ENCODE measurements at places on chromosomes 2 and 18. TPM values are rescaled to one million over a fixed set of nuclear protein-coding genes. Genes with fewer than 3 reads are reported as not detected.

The KRTCAP3 gene
- total RNA-seq, result 34.0 TPM

DNA sequence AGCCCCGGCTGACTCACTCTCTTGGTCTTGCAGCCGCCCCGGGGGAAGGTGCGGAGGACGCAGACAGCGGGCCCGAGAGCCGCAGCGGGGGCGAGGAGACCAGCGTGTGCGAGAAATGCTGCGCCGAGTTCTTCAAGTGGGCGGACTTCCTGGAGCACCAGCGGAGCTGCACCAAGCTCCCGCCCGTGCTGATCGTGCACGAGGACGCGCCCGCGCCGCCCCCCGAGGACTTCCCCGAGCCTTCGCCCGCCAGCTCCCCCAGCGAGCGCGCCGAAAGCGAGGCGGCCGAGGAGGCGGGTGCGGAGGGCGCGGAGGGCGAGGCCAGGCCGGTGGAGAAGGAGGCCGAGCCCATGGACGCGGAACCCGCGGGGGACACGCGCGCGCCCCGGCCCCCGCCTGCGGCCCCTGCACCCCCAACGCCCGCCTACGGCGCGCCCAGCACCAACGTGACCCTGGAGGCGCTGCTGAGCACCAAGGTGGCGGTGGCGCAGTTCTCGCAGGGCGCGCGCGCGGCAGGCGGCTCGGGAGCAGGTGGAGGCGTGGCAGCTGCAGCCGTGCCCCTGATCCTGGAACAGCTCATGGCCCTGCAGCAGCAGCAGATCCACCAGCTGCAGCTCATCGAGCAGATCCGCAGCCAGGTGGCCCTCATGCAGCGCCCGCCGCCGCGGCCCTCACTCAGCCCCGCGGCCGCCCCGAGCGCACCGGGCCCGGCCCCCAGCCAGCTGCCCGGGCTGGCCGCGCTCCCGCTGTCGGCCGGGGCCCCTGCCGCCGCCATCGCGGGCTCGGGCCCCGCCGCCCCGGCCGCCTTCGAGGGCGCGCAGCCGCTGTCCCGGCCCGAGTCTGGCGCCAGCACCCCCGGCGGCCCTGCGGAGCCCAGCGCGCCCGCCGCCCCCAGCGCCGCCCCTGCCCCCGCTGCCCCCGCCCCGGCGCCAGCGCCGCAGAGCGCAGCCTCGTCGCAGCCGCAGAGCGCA, 12.7 kb downstream of the SALL3 start:
- no peaks in the 10 kb centered on the region for H3K36me3 ChIP-seq

The RGPD8 gene
- 15.1 TPM for total RNA-seq

DNA sequence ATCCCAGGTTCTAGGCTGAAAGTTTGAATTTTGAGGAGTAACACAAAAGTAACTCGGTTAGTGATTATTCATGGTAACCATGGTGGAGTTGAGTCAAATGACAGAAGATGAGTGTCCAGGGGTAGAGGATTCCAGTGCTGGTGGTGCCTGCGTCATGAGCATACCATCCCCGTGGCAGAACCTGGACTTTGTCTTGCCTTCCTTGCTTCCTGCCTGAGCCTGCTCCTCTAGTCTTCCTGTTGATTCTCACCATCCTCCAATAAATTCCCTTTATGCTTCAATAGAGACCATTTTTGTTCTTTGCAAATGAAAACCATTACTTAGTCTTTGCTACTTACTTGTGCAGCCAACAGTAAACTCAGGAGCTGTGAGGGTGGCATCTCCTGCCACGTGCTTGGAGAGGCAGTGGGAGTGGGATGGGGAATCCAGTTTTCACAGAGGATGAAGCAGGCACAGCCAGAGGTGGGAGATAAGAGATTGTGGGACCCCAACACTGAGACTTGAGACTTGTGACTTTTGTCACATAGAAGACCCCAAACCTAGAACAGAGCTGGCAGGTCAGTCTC, 4.1 kb upstream of the YES1 start:
- H3K36me3 ChIP-seq, result no peaks in the 10 kb centered on the region
- H3K27ac ChIP-seq, result no peak overlapping the region
- H3K4me3 ChIP-seq, result no peak overlapping the region
- peaks cover 24% of the 10 kb centered on the region for H3K4me1 ChIP-seq
- H3K27me3 ChIP-seq, result no peaks in the 10 kb centered on the region

- no peak overlapping the region for H3K27ac ChIP-seq
- no peak for DNase-seq
- H3K36me3 ChIP-seq, result no peaks in the 10 kb centered on the region
- peaks cover 5% of the 10 kb centered on the region for H3K27me3 ChIP-seq
Measured at GRCh38 chr2:240714747-240715725, 23.4 kb downstream of the AQP12A start.

The ITPRIPL1 gene
- 2.3 TPM for total RNA-seq

DNA sequence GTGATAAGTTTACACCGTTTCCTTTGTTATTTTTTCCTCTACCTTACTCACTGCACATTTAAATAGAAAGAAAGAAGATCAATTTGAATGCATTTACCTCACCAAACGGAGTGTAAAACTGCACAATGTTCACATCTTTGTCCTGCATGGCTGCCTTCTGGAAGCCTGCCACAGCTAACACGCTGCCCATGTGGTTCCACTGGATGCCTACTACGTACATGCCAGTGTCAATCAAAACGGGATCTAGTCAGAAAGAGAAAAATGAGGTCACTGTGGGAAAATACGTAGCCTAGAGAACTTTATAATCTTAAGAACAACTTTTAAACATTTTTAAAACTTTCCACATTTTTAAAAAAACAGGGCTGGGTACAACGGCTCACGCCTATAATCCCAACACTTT, 16.4 kb downstream of the WDR35 start:
- H3K36me3 ChIP-seq, result no peaks in the 10 kb centered on the region
- H3K27me3 ChIP-seq, result no peaks in the 10 kb centered on the region
- H3K4me3 ChIP-seq, result no peak overlapping the region
- DNase-seq, result no peak
- H3K4me1 ChIP-seq, result no peaks in the 10 kb centered on the region

DNA sequence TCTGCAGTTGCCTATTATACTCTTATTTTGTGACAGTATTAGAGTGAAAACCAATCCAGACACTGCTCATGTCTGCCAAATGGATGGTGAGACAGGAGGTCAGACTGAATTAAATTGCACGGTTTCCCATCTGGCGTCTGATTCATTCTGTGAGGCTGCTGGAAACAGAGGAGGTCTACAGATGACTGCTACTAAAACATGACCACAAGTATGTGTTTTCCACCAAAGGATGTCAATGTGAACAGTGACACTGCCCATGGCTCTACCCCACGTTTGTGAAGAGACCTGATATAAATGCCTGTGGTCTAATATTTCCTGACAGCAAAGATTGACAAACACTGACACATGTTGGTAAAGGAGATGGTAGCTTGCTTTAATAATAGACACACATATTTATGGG, 104.3 kb upstream of the ST6GAL2 start:
- H3K36me3 ChIP-seq, result no peaks in the 10 kb centered on the region
- no peak overlapping the region for H3K27ac ChIP-seq
- DNase-seq, result no peak
- H3K27me3 ChIP-seq, result no peaks in the 10 kb centered on the region
- no peak overlapping the region for H3K4me3 ChIP-seq

GRCh38 chr18:72866901-72867745, 664 bp downstream of the NETO1 start:
- peaks cover 37% of the 10 kb centered on the region for H3K27me3 ChIP-seq
- H3K4me3 ChIP-seq, result no peak overlapping the region
- DNase-seq, result peak; percentile 64
- H3K27ac ChIP-seq, result no peak overlapping the region

- DNase-seq, result no peak
- H3K36me3 ChIP-seq, result no peaks in the 10 kb centered on the region
Measured at GRCh38 chr2:118473846-118474540, 373.5 kb downstream of the EN1 start.

DNA sequence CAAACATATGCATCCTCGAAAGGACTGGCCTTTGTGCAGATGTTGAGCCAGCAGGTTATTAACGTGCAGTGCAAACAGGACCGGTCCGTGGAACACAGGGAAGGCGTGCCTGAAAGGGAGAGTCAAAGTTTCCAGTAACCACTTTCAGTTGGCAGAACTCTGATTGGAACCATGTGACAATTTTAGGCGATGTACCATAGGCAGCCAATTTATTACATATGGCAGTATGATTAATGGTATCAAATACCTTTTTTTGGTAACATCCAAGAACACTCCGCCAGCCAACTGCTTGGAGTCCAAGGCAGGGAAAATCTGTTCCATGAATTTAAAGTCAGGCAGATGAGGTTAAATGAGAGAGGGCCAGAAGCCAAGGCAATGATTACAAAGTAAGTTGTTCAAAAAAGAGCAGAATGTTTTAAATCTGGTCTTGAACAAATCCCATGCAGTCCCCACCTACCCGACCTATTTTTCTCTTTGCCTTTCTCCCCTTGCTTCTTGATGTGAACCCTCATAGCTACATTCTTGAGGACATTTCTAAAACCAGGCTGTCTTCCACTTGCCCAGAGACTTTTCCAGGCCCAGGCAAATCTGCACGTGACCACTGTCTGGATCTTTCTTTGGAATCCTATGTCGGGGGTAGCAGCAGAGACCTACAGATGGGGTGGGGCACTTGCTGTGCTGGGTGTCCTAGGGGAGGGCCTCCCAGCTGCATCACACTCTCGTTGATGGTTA, 351.7 kb downstream of the HRH4 start:
- H3K27ac ChIP-seq, result no peak overlapping the region
- H3K36me3 ChIP-seq, result no peaks in the 10 kb centered on the region
- H3K4me3 ChIP-seq, result no peak overlapping the region
- no peaks in the 10 kb centered on the region for H3K4me1 ChIP-seq

The RESP18 gene
- total RNA-seq, result not detected

- H3K4me3 ChIP-seq, result no peak overlapping the region
- no peak overlapping the region for H3K27ac ChIP-seq
- DNase-seq, result peak; percentile 51
Measured at GRCh38 chr18:70454704-70455322, 166.0 kb downstream of the SOCS6 start.

The LGALSL gene
- 33.5 TPM for total RNA-seq

- H3K36me3 ChIP-seq, result no peaks in the 10 kb centered on the region
- no peaks in the 10 kb centered on the region for H3K4me1 ChIP-seq
- DNase-seq, result no peak
- no peak overlapping the region for H3K4me3 ChIP-seq
- H3K27me3 ChIP-seq, result no peaks in the 10 kb centered on the region
Measured at GRCh38 chr2:189835855-189836558, 51.8 kb downstream of the PMS1 start.

GRCh38 chr2:185245806-185246205, 492.8 kb upstream of the FSIP2 start:
- H3K36me3 ChIP-seq, result no peaks in the 10 kb centered on the region
- H3K4me3 ChIP-seq, result no peak overlapping the region
- H3K27me3 ChIP-seq, result no peaks in the 10 kb centered on the region
- DNase-seq, result no peak

- no peaks in the 10 kb centered on the region for H3K4me1 ChIP-seq
- H3K27me3 ChIP-seq, result peaks cover 22% of the 10 kb centered on the region
- DNase-seq, result peak; percentile 26
- no peak overlapping the region for H3K4me3 ChIP-seq
Measured at GRCh38 chr2:97011977-97012569, 25.7 kb upstream of the FAM178B start.

GRCh38 chr2:27421660-27422250, 6.7 kb upstream of the NRBP1 start:
- DNase-seq, result no peak
- H3K27ac ChIP-seq, result no peak overlapping the region
- no peaks in the 10 kb centered on the region for H3K27me3 ChIP-seq
- H3K4me3 ChIP-seq, result no peak overlapping the region
- H3K4me1 ChIP-seq, result no peaks in the 10 kb centered on the region
- no peaks in the 10 kb centered on the region for H3K36me3 ChIP-seq

The COL4A4 gene
- 51.2 TPM for total RNA-seq
